ENCODE measurements at places on chromosomes 2 and 18.

GRCh38 chr2:227817850-227818674, 4.4 kb downstream of the CCL20 start:
- DNase-seq: peak; percentile 84

DNA sequence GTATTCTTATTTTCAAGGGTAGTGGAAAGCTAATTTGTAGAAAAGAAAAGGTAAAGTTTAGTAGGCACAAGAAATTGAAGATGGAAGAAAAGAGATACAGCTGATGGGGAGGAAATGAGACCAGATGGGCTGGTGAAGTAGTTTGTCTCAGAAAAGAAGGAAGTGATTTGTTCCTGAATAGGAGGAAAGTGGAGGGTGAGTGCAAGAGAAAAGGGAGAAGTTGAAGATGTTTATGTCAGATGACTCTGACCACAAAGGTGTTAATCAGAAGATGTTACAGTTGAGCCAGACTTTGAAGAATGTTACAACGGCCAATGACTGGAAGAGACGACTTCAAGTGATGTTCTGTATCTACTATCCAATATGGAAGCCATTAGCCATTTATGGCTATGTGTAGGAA, 21.2 kb downstream of the ZSCAN30 start:
- no peak for DNase-seq

DNA sequence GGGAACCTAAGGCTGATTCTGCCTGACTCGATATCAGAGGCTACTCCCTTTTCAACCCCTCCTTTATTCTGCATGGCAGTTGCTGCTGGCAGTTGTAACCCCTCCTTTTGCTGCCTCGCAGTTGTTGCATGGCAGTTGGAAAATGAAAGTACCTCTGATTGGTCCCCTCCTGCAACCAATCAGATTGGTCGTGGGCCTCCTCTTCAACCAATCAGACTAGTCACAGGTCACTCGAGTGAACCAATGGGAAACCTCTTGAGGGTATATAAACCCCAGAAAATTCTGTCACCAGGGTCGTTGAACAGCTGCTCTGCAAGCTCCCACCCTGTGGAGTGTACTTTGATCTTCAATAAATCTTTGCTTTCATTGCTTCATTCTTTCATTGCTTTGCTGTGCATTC, 294.3 kb upstream of the SLC8A1 start:
- no peak for DNase-seq

GRCh38 chr2:59853032-59853431, 700.4 kb downstream of the BCL11A start:
- no peak for DNase-seq

DNA sequence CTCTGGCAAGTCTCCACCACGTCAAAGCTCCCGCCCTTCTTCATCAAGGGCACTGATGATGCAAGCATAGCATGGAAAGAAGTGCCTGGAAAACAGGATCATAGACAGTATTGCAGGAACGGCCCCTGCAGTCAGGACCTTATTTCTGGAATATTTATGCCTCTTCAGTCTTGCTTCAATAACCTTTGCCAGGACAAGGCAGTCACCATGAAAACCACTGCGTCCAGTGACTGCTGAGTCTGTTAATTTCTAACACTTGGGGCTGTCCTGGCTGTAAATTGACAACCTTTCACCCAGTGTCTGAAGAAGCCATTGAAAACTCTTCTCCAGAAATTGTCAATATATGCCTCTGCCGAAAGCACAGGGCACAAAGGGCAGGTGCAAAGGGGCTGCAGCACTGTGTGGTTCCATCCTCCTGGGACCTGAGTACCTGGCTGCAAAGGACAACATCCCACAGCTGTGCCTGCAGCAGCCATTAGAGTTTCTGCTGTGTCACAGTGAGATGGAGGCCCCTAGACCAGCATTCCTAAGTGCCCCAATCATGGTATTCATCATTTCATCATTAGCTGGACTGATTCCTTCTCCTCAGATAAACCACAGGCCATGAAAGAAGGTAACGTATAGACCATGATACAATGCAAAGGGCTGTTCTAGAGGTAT, 819.6 kb downstream of the RNF144A start:
- no peak for DNase-seq

GRCh38 chr2:233012301-233012971, 620 bp downstream of the NGEF start:
- DNase-seq: peak; percentile 24

DNA sequence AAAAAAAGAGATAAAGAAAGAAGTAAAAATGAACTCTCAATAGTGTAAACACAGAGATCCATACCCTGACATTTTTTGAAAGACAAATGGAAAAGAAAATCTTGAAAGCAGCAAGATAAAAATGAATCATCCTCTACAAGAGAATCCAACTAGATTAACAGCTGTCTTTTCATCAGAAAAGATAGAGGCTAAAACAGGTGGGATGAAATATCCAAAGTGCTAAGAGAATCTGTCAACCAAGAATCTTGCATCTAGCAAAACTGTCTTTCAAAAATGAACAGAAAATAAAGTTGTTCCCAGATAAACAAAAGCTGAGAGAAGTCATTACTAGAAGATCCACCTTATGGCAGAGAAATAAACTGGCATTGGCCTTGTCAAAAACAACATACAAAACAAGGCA, 117.3 kb upstream of the MAPRE2 start:
- DNase-seq: no peak
